ENCODE measurements at places on chromosomes 6 and 20.

DNA sequence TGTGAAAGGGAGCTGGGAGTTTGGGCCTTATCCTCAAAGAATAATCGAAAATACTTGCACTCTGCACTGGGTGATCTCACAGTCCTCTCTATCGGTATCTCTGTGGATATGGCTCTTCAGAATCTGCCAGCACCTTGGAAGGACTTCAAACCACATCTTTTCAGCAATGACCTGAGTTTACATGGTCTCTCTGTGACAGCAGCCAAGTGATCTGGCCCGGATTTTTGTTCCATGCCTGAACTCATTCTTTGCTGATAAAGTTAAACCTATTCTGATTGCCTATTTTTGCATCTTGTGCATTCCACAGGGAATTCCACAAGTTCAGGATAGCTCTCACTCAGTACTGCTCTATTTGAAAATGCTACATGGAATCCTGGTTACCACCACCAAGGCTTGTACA lies 98.9 kb downstream of the HDGFL1 start:
- DNase-seq: no peak

DNA sequence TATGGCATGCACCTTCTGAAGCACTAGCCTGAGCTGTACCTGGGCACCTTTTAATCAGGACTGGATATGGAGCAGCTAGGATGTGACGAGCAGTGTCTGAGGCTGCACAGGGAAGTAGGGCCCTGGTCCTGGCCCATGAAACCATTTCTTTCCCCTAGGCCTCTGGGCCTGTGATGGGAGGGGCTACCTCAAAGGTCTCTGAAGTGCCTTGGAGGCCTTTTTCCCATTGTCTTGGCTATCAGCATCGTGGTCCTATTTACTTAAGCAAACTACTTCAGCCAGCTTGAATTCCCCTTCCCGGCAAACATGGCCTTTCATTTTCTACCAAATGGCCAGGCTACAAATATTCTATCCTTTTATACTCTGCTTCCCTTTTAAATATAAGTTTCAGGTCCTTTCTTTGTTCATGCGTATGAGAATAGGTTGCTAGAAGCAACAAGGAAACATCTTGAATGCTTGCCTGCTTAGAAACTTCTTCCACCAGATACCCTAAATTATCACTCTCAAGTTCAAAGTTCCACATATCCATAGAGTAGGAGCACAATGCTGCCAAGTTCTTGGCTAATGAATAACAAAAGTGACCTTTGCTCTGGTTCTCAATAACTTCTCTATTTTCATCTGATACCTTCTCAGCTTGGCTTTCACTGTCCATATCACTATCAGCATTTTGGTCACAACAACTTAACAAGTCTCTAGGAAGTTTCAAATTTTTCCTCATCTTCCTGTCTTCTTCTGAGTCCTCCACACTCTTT lies 673.1 kb downstream of the HTR1B start:
- DNase-seq: no peak

DNA sequence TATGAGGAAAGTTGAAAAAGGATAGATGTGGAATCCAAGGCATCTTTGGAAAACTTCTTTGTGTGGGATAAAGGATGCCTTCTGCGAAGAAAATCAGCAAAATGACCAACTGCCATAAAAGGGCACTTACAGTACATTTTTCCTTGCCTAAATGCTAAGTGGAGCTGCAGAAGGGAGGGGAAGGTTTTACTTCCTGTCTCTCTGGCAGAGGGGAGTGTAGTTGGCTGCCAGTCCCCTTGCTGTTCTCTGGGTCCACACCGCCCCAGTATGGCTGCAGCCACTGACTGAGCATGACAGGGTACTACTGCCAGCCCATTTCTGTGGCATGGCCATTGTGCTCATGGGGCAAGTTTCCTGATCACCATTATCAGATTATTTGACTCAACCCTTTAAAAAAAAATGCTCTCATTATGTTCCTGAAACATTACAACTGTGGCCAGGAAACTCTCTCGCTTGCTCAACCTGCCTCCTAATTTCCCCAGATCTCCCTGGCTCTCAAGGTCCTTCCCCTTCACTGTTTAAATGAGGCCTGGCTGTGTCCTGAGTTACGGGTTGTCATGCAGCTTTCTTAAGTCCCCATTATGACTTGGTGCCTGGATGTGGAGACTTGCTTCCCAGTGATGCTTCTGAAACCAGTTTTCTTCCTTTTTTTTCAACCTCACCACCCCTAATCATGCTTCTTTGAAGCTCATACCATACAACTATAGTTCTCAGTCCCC lies 34.5 kb upstream of the FAM184A start:
- no peak for DNase-seq

DNA sequence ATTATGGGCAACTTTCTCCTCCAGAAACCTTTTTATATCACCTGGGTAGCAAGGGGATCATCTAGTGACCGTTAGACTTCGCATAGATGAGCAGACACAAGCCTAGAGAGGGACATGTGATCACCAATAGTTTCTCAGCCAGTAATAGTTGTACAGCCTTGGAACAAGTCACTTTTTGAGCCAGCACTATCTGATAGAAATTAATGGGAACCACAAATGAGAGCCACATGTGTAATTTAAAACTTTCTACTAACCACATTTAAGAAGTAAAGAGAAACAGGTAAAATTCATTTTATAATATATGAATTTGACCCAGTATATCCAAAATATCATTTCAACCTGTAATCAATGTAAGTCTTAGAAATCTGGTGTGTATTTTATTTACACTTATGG lies 592 bp upstream of the CTNNBL1 start:
- no peak for DNase-seq

GRCh38 chr20:57573894-57574293 lies 13.0 kb downstream of the PCK1 start:
- DNase-seq: no peak

GRCh38 chr20:1225783-1226654 lies at the start of gene RAD21L1:
TSS of gene RAD21L1 (plus strand) at chr20:1226044. CDS start at chr20:1228454, 2,410 bp downstream.
- peak; percentile 83 for DNase-seq

- peak; percentile 85 for DNase-seq
Measured at GRCh38 chr6:149028767-149029405, 282.1 kb downstream of the UST start.

DNA sequence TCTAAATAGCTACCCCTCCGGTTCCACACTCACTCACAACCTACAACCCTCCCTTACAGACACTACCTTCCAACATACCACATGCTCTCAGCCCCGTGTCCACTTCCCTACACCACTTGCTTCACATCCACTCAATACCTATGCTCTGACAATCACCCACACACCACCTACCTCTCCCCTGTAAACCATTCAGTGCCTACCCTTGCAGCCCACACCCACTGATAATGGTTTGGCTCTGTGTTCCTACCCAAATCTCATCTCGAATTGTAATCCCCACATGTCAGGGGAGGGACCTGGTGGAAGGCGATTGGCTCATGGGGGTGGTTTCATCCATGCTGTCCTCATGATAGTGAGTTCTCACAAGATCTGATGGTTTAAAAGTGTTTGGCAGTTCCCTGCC lies 9.8 kb upstream of the ZNF343 start:
- no peak for DNase-seq

DNA sequence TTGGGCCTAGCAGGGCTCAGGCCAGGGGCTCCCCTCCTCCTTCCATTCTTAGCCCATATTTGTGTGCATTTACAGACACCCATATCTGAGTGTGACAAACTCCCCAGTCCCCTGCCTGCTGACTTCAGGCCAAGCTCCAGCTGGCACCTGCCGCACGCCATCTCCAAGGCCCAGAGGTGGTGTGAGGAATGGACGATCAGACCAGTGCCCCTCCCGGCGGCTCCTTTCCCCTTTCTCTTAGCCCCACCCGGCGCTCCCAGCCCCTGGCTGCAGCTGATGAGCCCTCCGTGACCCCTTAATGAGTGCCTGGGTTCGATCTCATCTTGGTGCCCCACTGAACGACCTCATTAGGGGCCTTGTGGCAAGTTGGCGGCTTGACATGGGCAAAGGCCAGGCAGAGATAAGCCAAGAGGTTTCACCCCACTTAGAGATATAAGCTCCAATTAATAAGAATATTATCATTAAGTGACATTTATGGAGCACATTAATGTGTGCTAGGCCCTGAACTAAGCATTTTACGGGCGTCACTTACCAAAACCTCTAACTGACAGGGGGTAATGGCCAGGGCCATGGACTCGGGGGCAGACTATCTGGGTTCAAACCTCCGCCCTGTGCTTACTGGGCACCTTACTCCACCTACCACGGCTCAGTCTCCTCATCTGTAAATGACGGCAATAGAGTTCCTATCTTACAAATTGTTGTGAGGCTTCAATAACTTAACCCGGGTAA lies 17.5 kb downstream of the ADA start:
- DNase-seq: no peak

- DNase-seq: no peak
Measured at GRCh38 chr6:154297210-154297609, 59.4 kb downstream of the IPCEF1 start.

Data from sigmoid colon (tissue), 7 donors.